ENCODE measurements at places on chromosomes 3 and 15. TPM values are rescaled to one million over a fixed set of nuclear protein-coding genes. Genes with fewer than 3 reads are reported as not detected.

Gene ZKSCAN7
- not detected for total RNA-seq

Gene CSTA
- total RNA-seq: 1.1 TPM

Gene FGD5
- 0.03 TPM for total RNA-seq

Gene IGF1R
- total RNA-seq: 44.0 TPM

Gene CELF6
- total RNA-seq: 0.13 TPM

Gene SLC24A5
- total RNA-seq: not detected

Gene PPP1R14D
- not detected for total RNA-seq

Gene AQR
- 32.6 TPM for total RNA-seq

Gene FOXL2
- 2.5 TPM for total RNA-seq

Gene OR5K3
- not detected for total RNA-seq
